MV-4-11 (cell line): ENCODE measurements at places on chromosomes 2 and 18.
A peak's percentile ranks its signal among the peaks of the same experiment; 100 is the strongest.

DNA sequence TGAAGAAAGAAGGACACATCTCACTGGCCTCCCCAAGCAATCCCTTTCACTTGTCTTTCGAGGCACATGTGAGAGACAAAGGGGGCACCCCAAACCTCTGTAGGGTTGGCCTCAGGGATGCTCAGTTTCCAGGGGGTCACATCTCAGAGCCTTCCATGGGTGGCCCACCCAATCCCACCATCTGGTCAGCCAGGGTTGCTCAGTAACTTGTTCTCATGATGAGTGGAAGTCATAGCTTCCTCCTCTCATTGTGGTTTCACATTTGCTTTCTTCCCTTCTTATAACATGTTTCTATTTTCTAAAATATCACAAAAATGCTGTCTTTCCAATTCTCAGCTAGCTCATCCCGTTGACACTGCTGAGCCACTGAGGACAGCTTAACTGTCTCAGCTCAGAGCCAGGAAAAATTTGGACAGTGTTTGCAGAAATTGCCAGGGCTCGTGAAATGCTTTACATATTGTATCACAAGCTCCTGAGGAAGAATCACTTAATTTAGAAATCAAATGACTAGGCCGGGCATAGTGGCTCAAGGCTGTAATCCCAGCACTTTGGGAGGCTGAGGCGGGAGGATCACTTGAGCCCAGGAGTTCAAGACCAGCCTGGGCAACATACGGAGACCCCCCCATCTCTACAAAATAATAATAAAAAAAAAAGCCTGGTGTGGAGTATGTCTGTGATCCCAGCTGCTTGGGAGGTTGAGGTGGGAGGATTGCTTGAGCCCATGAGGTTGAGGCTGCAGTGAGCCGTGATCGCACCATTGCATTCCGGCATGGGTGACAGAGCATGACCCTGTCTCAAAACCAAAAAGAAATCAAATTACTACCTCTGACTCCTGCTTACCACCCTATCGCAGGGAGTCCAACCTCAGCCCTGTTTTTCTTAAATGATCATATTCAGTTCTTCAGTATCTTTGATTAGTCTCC lies 129.3 kb downstream of the PRKCE start:
- DNase-seq: peak; percentile 21

DNA sequence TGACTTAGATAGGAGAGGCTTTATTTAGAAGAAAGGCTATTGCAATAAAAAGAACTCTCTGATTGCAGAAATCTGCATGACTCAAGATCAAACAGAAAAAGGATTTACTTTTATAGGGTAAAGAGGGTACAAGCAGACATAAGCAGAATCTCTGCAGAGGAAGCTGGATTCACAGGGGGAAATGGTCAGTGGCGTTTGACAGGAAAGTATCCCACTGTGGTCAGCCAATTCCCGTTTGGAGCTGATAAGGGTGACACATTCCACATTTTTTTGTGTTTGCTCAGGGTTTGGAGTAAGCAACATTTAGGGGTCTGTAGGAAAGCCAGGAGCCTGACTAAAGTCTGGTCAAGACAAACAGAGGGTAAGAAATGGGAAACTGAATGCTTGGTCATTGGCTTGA lies 23.9 kb upstream of the SCYGR5 start:
- no peak for DNase-seq

GRCh38 chr18:56298935-56299334 lies 339.5 kb downstream of the TXNL1 start:
- peak; percentile 76 for DNase-seq

- DNase-seq: no peak
Measured at GRCh38 chr2:6776125-6776524, 89.6 kb downstream of the CMPK2 start.

DNA sequence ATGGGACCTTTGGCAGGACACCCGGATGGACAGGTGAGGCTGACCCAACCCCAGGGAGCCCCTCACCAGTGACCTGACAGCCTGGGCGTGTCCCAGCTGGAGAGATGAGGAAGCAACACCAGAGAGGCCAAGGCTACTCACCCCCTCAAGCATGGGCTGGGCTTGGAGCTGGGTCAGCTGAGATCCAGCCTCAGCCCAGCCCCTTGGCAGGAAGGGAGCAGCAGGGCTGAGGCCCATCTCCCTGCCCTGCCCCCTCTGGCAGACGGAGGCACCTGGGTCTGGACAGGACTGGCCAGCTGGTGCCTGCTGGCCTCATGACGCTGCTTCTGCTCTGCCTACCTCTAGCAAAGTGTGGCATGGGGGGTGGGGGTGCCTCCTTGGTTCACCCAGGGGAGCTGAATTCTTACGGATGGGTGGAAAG lies 37.8 kb downstream of the HS6ST1 start:
- peak; percentile 1 for DNase-seq

- DNase-seq: no peak
Measured at GRCh38 chr18:68568364-68569155, 146.3 kb downstream of the TMX3 start.

GRCh38 chr2:132937629-132938028 lies 267.6 kb upstream of the LYPD1 start:
- no peak for DNase-seq

GRCh38 chr2:134254824-134255223 lies 952 bp downstream of the MGAT5 start:
- DNase-seq: no peak

GRCh38 chr2:181806039-181806392 lies 85.5 kb upstream of the ITPRID2 start:
- DNase-seq: no peak

- no peak for DNase-seq
Measured at GRCh38 chr18:76399613-76400391, 95.2 kb downstream of the ZNF516 start.

DNA sequence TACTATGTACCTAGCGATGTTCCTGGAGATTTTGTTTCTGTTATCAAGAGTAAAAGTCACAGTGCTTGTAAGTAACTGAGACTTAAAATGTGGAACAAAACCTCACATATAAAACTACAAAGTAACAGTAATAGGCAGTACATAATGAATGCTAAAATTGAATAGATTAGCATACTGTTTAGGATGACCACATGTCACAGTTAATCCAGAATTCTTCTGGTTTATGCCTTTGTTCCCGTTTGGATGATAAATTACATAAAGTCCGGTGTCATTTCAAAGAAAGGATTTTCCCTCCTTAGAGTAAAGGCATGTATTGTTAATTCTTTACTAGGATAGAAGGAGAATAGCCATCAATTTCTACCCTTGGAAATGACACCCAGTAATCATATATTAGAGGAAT lies 56.1 kb downstream of the RBM43 start:
- no peak for DNase-seq
